ENCODE measurements at places on chromosomes 4 and X. TPM values are rescaled to one million over a fixed set of nuclear protein-coding genes. Genes with fewer than 3 reads are reported as not detected.

The NPY5R gene
- not detected for total RNA-seq

The RBM46 gene
- not detected for total RNA-seq

The PPP1R2C gene
- total RNA-seq, result not detected

The WAS gene
- 162 TPM for total RNA-seq

The GPR143 gene
- total RNA-seq, result not detected

Data from T-helper 1 cell treated with Interleukin-12 subunit alpha and Interleukin-12 subunit beta and Interleukin-4 antibody, amounts not matched to agents 30 ng/mL and 1 ng/mL, for 36 hours (primary cell).